BJ (cell line): ENCODE measurements at places on chromosomes 2 and 18.

GRCh38 chr2:2324565-2325101, 6.4 kb downstream of the MYT1L start:
- no peak for DNase-seq

- DNase-seq, result no peak
Observed at GRCh38 chr2:188326669-188327301, 35.1 kb downstream of the GULP1 start.

GRCh38 chr2:233486778-233487552, 79.6 kb downstream of the USP40 start:
- DNase-seq, result peak; percentile 95

DNA sequence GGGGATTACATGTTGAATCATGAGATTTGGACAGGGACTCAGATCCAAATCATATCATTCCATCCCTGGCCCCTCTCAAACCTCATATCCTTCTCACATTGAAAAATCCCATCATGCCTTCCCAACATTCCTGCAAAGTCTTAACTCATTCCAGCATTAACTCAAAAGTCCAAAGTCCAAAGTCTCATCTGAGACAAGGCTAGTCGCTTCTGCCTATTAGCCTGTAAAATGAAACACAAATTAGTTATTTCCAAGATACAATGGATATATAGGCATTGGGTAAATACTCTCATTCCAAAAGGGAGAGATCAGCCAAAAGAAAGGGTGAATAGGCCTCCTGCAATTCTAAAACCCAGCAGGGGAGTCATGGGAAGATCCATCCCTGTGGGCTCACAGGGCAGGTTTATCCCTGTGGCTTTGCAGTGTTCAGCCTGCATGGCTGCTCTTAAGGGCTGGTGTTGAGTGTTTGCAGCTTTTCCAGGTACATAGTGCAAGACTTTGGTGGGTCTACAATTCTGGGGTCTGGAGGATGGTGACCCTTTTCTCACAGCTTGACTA, 21.2 kb upstream of the SLC14A1 start:
- no peak for DNase-seq

DNA sequence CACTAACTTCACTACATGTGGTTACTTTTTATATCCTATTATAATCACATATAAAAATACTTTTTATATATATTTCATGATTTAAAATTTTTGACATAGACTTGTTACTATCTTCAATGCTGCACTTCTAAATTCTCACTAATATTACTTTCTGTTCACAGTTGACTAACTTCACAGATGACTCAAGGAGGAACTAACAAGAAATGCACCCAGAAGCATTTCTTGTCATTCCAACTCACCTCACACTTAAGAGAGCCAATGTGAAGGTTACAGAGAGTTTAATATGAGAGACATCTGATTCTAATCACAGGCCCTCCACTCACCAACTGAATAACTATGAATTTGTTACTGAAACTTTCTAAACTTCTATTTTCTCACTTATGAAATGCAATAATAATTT, 399.8 kb upstream of the SLC8A1 start:
- no peak for DNase-seq

DNA sequence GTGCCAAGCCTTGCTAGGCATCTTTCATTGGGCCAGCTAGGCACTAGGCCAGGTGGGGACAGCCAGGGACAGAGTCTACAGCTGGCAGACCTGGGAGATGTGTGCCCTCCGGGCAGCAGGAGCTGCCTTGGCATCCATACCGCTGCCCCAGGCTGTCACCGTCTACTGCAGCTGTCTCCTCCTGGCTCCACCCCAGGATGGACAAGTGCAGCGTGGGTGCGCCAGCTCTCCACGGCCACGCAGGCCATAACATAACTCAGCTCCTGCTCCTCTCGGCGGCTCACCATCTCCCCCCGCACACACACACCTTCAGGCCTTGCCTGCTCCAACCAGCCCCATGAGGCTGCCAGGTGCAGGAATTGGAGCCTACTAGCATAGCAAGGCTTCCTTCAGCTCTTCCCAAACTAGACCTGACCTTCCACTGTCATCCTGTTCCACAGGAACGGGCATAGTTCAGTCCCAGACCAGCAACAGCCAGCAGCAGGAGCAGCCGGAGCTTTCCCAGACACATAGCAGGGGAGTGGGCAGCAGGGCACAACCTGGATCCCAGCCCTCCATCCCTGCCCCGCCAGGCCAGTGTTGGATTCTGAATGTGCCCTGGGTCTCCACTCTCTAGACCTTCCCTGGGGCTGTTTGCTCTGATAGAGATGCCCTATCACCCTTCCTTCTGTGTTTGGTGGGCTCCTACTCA, 2.5 kb upstream of the ADRA2B start:
- no peak for DNase-seq

GRCh38 chr2:233828546-233829192, 25.7 kb downstream of the HJURP start:
- DNase-seq, result no peak

- no peak for DNase-seq
Observed at GRCh38 chr2:201401815-201402214, 44.7 kb upstream of the FLACC1 start.

DNA sequence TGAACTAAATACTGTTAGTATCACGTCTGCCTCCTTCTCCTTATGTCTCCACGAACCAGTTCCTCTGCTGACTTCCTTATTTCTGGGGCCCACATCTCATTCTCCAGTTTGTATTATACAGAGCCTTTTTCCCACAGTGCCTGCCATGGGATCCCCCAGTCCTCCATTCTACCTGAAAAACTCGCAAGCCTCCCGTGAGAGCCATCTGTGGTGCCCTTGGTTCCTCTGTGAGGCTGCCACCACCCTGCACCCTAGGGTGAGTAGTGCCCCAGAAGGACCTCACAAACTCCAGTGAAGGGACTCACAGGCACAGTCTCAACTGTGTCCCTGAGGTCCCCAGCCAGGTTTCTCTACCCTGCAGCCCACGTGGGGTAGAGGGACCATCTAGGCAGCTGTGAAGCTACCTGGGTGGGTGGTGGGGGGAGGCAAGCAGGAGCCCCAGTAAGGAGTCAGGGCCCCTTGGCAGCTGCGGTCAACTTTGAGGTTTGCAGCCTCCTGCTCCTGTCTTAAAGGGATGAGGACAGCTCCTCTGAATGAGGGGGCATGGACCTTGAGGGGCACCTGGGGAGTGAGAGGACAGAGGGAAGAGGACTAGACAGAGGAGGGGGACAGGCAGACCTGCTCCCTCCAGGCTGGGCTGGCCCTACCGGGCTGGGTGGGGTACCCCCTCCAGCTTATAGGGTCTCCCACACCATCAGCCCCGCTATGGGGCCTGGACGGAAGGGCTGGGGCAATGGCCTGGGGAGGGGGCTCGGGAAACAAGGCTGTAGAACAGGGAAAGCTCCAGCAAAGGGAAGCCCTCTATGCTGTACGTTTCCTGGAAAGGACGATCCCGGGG, 1.0 kb downstream of the PSTPIP2 start:
- DNase-seq, result no peak

DNA sequence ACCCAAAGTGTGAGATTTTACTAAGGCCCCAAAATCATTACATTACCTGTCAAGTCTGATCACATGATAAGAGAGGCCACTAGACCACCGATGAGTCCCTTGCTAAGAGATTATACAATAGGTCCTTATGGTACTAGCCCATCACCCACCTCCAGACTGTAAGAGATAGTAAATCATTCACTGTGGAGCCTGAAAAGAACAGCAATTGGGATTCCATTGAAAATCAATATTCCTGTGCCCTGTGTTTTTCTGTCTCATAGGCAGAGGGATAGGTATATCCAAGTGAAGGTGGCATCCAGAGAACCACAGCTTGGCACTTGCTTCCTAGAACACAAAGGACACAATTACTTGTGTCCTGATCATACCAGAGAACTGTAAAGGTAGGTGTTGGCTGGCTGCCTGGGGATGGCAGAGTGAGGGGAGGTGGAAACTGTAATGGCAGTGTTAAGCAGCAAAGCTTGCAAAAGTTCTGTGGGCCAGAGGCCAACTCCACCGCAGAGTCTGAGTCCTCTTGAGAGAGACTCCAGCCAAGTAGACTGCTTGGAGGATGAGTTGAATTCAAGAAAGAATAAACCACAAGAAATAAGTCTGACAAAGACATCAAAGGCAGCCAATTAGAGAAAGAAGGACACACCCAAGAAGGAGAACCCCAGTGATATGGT, 102.0 kb upstream of the PIEZO2 start:
- no peak for DNase-seq

DNA sequence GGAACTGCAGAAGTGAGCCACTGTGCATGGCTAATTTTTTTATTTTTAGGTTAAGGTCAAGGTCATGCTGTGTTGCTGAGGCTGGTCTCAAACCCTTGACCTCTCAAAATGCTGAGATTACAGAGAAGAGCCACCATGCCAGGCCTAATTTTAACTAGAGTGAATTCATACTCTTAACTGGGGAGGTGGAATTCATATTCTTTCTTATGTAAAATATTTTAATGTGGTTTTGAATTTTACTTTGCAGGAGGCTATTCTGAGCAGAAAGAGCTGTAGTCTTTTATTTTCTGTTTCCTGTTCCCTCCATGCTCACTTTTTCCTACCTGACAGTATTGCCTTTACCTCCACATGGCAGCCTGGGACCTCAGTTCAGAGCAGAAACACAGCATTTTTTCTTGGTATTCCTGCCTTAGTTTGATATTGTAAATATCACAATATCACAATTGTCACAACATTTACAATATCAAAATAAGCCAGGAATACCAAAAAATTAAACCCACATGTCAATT, 37.1 kb upstream of the CCNYL1 start:
- no peak for DNase-seq

GRCh38 chr2:73856214-73856613, 27.5 kb downstream of the STAMBP start:
- DNase-seq, result peak; percentile 32

- DNase-seq, result no peak
Observed at GRCh38 chr2:56263876-56264275, 80.1 kb downstream of the CCDC85A start.

DNA sequence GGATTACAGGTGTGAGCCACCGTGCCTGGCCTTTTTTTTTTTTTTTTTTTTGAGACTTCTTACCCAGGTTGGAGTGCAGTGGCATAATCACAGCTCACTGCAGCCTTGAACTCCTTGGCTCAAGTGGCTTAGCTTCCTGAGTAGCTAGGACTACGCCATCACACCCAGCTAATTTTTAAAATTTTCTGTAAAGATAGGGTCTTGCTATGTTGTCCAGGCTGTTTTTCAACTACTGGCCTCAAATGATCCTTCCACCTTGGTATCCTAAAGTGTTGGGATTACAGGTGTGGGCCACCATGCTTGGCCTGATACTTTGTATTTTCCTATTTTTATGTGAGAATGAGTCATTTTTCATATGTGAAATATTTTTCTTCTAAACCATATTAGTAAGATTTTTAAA, 13.7 kb downstream of the ELP2 start:
- no peak for DNase-seq

- DNase-seq, result no peak
Observed at GRCh38 chr18:78757014-78757413, 222.6 kb upstream of the SALL3 start.

DNA sequence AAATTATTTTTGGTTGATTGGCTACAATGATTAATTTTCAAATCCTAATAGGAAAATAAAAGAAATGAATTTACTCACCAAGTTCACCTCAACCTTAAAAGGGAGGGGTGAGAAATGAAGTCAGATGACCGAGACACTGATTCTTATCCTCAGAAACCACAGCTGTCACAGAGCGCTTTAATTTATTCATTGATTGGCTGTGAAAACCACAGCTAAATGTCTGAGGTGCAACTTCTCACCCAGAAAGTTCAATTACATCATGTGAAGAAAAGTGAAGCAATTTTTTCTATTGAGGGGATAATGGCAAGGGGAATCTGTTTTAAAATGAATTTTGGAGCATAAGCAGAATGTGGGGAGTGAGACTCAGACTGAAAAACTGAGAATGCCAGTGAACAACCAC, 128.4 kb downstream of the RNF152 start:
- no peak for DNase-seq

GRCh38 chr2:47984041-47984440, 77.7 kb upstream of the FBXO11 start:
- no peak for DNase-seq

GRCh38 chr2:95552911-95553310, 38.9 kb upstream of the TRIM43 start:
- no peak for DNase-seq

DNA sequence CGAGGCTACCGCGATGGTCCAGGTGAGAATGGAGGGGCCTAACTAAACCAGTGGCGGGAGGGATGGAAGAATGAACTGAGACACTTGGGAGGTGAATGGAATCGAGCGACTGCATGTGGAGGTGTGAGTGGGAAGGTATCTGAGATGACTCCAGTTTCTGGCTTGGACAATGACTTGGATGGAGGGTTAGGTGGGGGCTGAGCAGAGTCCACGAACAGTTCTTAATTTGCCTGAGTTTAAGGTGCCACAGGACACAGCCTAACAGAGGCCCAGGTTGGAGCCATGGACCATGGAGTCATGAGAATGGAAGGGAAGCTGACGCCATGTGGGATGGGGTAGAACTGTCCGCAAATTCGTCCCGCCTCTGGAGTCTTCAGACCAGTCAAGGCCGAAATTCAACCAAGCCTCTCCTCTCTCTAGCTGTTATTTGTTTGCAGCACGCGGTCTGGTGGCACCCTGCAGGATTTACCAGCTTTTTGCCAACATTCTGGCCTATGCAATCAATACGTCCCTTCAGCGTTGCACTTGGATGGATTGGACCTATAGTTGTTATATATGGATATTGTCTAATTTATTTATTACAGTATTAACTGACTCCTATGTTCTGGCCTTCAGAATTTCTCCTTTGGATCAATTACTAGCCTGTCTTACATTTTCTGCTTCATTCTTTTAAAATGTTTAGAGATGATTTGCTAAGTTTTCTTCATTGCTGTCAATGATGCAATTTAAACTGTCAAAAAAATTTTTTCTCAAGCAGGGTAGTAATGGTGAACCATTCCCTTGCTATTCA, 940 bp upstream of the BOLA3 start:
- DNase-seq, result no peak

GRCh38 chr2:209805351-209805750, 33.7 kb downstream of the UNC80 start:
- DNase-seq, result no peak

DNA sequence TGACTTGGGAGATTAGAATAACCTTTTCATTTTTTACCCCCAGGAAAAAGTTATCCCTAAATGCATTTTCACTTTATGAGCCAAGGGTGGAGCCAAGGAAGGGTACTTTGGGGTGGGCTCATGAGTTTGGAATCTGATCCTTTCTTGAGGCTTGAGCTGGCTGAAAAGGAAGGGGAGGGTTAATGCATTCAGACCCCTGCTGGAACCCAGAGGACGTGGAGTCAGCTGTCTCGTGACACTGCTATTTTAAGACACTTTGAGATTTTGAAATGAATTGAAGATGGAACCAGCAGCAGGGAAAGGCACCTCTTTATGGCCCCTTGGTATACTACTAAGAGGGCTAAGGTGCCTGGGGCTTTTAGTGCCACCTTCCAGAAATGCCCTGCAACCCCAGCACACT, 90.4 kb downstream of the MARCHF4 start:
- DNase-seq, result no peak

GRCh38 chr2:97718051-97718882, 4.9 kb downstream of the ZAP70 start:
- DNase-seq, result no peak
